Left lung (tissue), 14 donors: ENCODE measurements at places on chromosomes 16 and 17. TPM values are rescaled to one million over a fixed set of nuclear protein-coding genes. Genes with fewer than 3 reads are reported as not detected.
A peak's percentile ranks its signal among the peaks of the same experiment; 100 is the strongest.

The TVP23C gene
- total RNA-seq, result 12.1 TPM

The PKD1 gene
- 63.2 TPM for total RNA-seq

DNA sequence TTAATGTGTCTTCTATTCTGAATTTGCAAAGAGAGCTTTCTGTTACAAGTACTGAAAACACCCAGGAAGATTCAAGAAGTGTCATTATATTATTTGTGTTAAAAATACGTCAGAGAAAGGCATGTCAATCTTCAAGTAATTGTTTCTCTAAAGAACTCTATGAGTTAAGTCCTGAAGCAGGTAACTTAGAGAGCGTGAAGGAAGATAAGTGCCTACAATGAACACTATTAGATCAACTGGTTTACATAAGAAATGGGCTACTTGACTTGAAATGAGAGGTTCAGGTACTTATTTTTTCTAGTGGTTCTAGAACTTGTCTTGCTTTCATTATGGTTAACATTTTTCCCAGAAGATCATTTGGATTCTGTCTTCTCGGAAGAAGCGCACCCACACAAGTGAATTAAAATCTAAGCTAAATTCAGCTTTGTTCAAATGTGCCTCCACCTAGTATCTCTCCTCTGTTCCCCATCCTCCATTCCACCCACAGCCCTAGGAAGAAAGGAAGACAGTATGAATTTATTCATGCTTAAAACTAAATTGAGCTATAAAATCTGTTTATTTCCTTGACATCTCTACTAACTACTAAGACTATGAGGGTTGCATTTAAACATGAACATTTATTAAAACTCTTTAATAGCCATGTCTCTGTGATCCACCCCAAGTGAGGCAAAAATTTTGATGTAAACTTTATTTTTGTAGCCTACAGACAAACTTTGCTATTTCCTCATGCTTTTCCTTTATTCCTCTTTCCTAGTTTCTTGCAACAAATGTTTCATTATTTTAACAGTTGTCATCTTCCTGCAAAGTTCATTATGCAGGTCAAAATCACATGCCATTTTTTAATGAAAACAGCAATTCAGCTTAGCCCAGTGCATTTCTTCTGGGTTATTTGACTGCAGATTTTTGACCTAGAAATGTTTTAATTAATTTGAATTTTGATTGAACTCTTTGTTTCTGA, 206.8 kb downstream of the KCNJ2 start:
- H3K4me1 ChIP-seq, result peaks cover 5% of the 10 kb centered on the region
- DNase-seq, result no peak
- H3K36me3 ChIP-seq, result no peaks in the 10 kb centered on the region

DNA sequence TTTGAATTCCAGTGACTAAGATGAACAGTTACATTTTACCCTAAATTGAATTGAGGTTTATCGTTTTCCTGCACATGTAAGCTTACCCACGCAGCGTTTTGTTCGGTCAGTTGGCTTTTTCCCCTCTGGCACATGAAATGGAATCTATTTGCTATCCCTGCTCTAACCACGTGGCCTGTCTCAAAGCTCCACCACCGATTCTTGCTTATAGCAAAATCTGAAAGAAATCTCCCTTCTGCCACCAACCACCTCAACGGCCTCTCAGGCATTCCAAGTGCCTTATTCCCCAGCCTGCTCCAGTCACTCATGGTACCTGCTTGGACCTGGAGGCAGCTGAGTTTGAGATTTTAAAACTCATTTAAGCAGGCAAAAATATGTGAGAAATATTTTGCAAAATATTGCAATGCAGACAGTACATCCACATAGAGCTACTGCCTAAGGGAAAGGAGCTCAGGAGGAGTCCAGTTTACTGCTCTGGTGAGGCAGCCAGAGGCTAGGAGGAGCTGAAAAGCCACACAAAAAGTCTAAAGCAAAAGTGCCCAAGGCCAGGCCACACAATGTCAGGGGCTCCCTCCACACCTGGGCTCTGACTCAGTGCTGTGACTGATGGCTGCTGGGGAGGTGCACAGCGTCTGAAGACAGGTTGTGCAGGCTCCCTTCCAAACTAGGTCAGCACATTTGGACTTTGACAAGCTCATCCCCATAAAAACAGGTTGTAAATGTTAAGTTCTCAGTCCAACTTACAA, 26.4 kb downstream of the ARHGAP17 start:
- no peaks in the 10 kb centered on the region for H3K36me3 ChIP-seq
- H3K27ac ChIP-seq, result peak overlapping the region; percentile 79
- DNase-seq, result no peak
- H3K27me3 ChIP-seq, result no peaks in the 10 kb centered on the region

GRCh38 chr17:31754239-31754945, 104.7 kb downstream of the COPRS start:
- no peak overlapping the region for H3K4me3 ChIP-seq
- H3K27ac ChIP-seq, result no peak overlapping the region
- no peaks in the 10 kb centered on the region for H3K4me1 ChIP-seq
- DNase-seq, result no peak

- no peaks in the 10 kb centered on the region for H3K27me3 ChIP-seq
- DNase-seq, result no peak
- H3K27ac ChIP-seq, result no peak overlapping the region
- H3K4me1 ChIP-seq, result peaks cover 5% of the 10 kb centered on the region
- no peaks in the 10 kb centered on the region for H3K36me3 ChIP-seq
Measured at GRCh38 chr16:12195296-12195695, 218.8 kb downstream of the SNX29 start.

DNA sequence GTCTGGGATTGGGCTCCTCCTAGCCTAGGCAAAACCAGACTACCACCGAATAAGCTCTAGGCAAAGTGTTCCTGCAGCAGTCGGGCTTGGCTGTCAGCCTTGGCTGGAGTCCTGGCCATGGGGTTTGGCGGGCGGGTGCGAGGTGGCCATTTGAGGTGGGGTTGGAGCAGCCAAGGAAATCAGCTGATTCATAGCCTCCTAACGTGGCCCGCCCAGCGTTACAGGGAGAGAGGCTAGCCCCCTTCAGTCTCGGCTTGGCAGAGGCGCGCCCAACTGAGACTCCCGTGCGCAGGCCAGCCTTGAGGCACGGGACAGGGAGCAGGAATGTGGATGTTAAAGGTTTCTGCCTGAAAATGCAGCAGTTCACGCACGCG, 1.9 kb downstream of the PMP22 start:
- no peaks in the 10 kb centered on the region for H3K4me1 ChIP-seq
- H3K27me3 ChIP-seq, result no peaks in the 10 kb centered on the region
- peak overlapping the region; percentile 47 for H3K4me3 ChIP-seq
- peak; percentile 59 for DNase-seq
- H3K27ac ChIP-seq, result peak overlapping the region; percentile 69

The ARL5C gene
- total RNA-seq, result not detected

The C17orf107 gene
- total RNA-seq, result 5.3 TPM

DNA sequence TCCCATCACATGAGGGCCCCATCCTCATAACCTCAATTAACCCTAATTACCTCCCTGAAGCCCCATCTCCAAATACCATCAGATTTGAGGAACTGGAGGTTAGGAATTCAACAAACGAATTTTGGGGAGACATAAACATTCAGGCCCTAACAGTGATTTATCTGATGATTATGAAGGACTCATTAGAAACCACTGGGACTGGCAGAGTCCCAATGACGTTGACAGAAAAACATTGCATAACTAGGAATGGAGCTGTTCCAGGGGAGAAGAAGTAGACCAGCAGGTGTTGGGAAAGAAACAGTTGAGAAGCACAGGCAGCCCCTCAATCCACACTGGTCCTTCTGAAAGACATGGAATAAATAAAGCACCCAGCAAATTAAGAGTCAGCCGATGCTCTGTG, 282.0 kb downstream of the MAP2K4 start:
- H3K27ac ChIP-seq, result no peak overlapping the region
- H3K36me3 ChIP-seq, result no peaks in the 10 kb centered on the region
- DNase-seq, result no peak
- H3K4me3 ChIP-seq, result no peak overlapping the region
- no peaks in the 10 kb centered on the region for H3K4me1 ChIP-seq

The TLE7 gene
- total RNA-seq, result not detected

GRCh38 chr16:19707569-19708295, 10.3 kb downstream of the KNOP1 start:
- H3K27ac ChIP-seq, result no peak overlapping the region
- H3K36me3 ChIP-seq, result no peaks in the 10 kb centered on the region
- H3K4me3 ChIP-seq, result no peak overlapping the region
- no peaks in the 10 kb centered on the region for H3K27me3 ChIP-seq
- DNase-seq, result no peak

The NKD1 gene
- 12.5 TPM for total RNA-seq

GRCh38 chr16:81307770-81308169, 7.0 kb upstream of the GAN start:
- no peak overlapping the region for H3K4me3 ChIP-seq
- no peak for DNase-seq
- no peaks in the 10 kb centered on the region for H3K36me3 ChIP-seq
- H3K4me1 ChIP-seq, result peaks cover 2% of the 10 kb centered on the region
- no peak overlapping the region for H3K27ac ChIP-seq

The GAST gene
- not detected for total RNA-seq

- H3K27ac ChIP-seq, result no peak overlapping the region
- H3K4me3 ChIP-seq, result no peak overlapping the region
- no peak for DNase-seq
Measured at GRCh38 chr16:10817514-10817913, 1.1 kb downstream of the TVP23A start.

DNA sequence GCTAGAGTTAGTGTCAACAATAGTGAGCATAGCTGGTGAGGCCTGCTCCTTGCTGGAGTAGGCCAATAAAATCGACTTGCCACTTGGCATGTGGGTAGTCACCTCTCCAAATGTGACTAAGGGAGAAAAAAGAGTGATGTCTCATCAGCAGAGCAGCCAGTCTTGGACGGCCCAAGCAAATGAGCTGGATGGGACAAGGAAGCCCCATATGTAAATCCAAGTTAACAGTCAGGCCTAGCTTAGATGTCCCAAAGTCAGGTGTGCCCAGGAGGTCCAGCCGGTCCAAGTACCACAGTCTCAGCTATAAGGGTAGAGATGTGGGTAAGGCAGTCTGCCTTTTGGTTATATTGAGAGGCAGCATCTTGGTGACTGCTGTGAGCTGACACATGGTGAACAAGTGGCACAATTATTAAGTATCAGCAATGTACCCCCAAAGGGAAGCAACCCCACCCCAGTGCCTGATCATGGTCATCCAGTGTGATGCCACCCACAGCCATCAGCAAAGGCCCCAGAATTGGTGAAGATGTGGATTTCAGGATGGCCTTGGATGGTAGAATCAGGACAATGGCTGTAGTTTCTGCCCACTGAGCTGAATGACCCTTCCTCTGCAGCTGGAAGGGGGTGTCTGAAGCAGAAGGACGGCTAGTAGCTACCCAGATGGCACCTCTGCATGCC, 83.4 kb downstream of the TNFRSF13B start:
- H3K27me3 ChIP-seq, result no peaks in the 10 kb centered on the region
- no peak overlapping the region for H3K27ac ChIP-seq
- H3K36me3 ChIP-seq, result no peaks in the 10 kb centered on the region
- no peaks in the 10 kb centered on the region for H3K4me1 ChIP-seq
- DNase-seq, result no peak

DNA sequence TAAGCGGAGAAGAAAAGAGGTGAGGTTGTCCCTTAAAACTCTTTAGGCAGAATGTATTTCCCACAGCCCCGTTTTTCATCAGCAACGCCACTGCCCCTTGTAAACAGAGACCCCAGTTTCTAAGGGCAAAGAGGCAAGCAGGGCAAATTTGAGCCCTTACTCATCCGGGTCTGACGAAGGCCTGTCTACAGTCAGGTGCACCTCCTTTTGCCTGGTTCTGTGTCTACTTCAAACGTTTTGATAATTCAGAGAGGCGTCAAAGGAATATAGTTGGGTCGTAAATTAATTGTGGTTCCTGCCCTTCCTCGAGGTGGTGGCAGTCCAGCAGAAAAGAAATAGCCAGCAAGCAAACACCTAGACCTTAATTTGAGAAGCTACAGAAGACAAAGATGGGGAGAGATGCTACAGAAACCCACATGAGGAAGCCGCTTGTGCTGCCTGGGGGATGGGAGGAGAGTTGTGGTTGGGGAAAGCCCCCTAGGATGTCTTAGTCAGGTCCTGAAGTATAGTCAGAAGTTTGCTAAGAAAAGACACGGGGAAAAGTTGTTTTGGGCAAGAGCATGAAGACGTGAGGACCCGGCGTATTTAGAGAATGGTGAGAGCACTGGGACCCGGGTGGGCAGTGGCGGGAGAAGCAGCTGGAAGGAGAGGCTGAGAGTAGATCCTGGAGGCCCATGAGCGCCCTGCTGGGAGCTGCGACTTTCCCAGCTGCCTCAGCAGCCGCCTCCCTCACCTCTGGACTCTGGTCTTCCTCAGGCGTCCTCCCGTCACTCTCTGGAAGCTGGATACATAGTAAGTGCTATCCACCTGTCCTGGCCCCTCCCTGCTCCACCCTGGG, 2.4 kb downstream of the FBRS start:
- no peak for DNase-seq
- no peaks in the 10 kb centered on the region for H3K27me3 ChIP-seq
- peaks cover 10% of the 10 kb centered on the region for H3K4me1 ChIP-seq
- H3K36me3 ChIP-seq, result peaks cover 63% of the 10 kb centered on the region
- peak overlapping the region; percentile 87 for H3K4me3 ChIP-seq

The TEX14 gene
- 0.47 TPM for total RNA-seq

DNA sequence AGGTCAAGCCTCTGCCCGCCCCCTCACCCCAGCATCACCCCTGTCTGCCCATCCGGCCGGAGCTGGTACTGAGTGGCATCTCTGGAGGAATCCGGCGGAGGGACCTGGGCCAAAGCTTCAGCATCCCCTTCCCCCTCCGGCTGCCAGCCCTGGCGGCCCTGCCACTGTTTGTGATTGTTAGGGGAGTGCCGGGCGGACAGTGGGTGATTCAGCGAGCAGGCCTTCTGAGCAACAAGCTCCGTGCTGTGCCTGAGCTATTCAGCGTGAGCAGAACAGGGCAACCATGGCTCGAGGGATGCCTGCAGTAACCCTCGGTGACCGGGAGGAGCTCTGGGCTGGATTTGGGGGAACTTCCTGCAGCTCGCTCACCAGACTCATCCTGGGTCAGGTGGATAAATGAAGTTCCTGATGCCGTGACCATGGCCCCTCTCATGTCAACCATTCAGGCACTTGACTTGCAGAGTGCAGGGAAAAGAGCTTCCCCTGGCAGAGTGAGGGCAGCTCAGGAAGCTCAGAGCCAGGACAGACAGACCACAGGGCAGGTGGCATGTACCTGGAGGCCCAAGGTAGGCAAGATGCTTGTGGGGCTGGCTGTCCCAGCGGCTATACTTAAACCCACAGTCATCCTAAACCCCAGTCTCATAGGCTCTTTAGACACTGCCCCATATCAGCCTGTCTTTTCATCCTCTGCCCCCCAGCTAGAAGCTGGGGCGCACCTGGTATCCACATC, 24.3 kb upstream of the MLKL start:
- DNase-seq, result no peak
- no peaks in the 10 kb centered on the region for H3K36me3 ChIP-seq
- no peak overlapping the region for H3K4me3 ChIP-seq
- no peaks in the 10 kb centered on the region for H3K4me1 ChIP-seq

The TMEM204 gene
- total RNA-seq, result 26.6 TPM

The PLLP gene
- total RNA-seq, result 50.6 TPM

The KRTAP4-6 gene
- not detected for total RNA-seq
